ENCODE measurements at places on chromosomes 16 and 17. TPM values are rescaled to one million over a fixed set of nuclear protein-coding genes. Genes with fewer than 3 reads are reported as not detected.

DNA sequence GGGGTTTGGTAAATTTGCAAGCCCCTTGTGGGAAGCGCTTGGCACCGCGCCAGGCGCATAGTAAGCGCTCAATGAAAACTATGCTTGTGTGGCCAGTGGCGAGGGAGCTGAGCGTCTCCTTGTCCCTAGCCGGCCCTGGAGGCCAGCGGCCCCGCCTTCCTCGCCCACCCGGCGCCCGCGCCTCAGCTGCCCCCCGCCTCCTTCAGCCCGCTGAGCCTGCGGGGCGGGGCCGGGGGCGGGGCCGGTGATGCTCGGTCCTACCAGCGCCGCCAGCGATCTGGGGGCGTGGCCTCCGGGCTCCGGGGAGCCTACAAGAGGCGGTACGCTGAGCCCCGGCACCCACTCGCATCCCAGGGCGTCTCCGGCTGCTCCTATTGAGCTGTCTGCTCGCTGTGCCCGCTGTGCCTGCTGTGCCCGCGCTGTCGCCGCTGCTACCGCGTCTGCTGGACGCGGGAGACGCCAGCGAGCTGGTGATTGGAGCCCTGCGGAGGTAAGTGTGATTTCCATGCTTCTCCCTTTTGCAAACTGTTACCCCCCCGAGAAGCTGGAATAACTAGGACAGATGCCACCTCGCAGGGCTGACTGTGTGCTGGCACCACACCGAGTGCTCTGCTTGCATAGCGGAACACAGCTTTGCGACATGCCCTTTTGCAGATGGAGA, at the start of gene CRISPLD2:
Gene CRISPLD2 (plus strand): TSS at position 342 of the 661 bp plus-strand sequence. CDS start 18,511 bp downstream, outside the sequence.
- peak; percentile 75 for DNase-seq

DNA sequence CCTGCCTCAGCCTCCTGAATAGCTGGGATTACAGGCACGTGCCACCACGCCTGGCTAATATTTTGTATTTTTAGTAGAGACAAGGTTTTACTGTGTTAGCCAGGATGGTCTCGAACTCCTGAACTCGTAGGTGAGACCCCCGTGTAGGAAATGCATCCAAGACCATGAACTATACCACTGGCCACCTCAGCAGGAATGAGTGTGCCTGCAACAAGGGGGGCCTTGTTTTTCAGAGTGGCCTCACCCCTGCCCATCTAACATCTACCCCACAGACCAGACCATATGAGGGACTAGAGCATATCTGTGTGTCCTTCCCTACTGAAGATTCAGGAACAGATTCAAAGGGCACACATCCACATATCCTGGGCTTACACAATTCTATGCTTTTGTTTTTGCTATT, 44.9 kb downstream of the SHISA6 start:
- no peak for DNase-seq

DNA sequence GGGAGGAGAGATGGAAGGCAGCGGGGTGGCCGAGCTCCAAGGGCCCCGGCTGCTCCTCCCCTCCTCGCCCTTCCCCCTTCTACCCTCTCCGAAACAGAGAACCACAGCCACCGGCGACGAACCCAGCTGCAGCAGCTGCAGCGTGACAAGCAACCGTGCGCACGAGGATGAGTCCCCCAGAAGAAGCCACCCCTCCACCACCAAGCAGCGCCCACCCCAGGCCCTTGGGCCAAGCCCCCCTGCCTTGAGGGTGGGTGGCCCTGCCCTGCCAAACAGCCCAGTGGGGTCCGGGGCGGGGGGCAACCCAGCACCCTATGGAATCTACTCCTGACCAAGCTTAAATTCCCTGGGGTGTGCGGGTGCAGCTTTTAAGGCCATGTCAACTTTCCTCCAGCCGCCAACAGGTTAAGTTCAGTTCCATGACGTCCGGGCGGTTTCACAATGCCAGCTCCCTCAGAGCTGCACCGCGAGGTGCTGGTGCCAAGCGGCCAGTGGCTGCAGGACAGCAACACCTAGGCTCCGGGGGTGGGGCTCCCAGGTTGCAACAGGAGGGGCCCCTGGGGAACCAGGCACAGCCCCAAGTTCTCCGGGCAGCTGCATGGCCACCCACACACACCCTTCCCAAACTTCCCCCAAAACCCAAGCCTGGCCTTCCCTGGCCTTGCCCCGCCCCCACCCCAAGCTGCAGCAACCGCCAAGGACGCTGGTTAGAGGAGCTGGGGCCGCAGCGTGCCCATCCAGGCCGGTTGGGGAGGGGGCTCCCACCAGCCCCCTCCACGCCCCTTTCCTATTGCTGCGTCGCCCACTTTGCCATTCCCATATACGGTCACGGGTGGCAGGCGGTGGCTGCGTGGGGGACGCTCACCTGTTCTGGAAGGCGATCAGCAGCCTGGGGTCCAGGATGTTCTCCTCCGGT, 2.0 kb downstream of the CBX4 start:
- DNase-seq: peak; percentile 61

GRCh38 chr16:3876160-3876559, 4.4 kb downstream of the CREBBP start:
- no peak for DNase-seq

DNA sequence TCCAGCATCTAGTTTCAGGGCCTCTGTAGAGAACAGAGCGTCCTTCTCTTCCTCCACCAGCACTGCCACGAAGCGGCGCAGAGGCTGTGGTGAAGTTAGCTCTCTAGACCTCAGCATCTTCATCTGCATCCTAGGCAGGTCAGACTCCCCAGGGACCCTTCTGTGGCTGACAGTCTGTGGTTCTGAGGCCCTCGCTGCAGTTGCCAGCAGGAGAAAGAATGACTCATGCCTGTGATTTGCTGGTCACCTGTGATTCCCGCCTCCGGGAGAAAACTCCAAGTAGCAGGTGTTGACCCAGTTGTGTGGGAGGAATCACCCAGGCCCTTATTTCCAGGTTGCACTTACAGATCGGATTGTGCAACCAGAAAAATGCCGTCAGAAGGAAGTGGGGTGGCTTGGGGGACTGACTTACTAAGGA, 117.3 kb upstream of the CACNG5 start:
- no peak for DNase-seq

TENT4B gene
- 5.6 TPM for polyA plus RNA-seq

LIMD2 gene
- polyA plus RNA-seq: 495 TPM

DNA sequence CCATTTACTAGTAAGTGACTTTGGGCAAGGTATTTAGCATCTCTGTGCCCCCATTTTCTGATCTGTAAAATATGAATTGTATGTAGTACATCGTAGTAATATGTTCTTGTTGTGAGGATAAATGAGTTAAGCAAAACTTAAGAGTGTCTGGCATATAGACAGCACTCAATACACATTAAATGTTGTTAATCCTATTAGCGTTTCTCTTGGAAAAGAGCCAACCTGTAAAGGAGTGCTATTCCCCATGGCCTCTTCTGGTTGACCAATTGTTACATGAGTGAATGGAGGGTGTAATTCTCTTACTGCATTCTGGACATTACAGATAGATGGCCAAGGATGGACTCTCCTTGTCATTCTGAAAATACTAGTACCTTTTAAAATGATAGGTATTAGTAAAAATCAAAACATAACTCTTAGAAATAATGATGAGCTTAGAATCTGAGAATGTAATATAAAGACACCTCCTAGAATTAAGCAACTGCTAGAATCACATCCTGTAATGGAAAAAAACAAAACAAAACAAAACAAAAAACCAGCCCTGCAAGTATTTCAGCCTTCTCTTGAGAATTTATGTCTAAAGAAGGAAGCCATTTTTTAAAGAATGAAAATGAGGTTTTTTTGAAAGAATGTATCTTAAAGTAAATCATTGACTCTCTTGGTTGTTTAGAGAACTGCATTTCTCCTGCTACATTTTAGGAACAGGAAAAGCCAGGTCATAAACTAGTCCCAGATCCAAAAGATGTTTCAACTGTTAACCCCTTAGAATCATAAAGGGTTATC, 30.5 kb downstream of the IQCK start:
- DNase-seq: no peak

DNA sequence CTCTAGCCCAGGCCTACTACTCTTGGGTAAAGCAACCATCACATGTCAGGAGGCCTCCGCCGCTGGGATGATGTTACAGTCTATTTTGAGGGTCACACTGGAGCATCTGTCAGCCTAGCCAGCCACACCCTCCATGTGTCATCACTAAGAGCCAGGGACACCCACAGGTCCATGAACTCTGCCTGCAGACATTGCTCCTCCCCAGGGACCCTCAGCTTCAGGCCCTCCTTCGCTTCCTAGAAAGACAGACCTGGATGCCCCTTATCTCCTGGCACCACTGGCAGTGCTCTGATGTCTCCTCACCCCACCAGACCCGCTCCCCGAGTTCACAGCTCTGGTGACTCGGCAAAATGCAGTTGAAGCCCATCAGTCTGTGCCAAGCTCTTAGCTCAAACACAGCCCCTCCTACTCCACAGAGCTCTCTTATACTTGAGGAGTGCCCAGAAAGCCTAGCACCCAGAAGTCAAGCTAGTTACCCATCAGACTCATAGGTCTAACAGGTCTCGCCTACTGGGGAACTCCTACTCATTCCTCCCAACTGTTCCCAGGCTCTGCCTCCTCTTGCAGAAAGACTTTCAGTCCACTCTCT, 5.9 kb downstream of the RANBP10 start:
- no peak for DNase-seq

GRCh38 chr17:65121916-65122806, 15.0 kb upstream of the RGS9 start:
- no peak for DNase-seq

GRCh38 chr17:47808036-47808829, 13.4 kb downstream of the OSBPL7 start:
- DNase-seq: no peak

GRCh38 chr17:7083592-7083991, 3.5 kb upstream of the CLEC10A start:
- DNase-seq: no peak

LASP1 gene
- 76.1 TPM for polyA plus RNA-seq

- DNase-seq: peak; percentile 61
Measured at GRCh38 chr17:49996495-49997300, 1.7 kb upstream of the DLX3 start.

GRCh38 chr17:38908676-38909181, 16.7 kb upstream of the LASP1NB start:
- DNase-seq: no peak
